ENCODE measurements at places on chromosomes 7 and 10.

- DNase-seq, result no peak
Measured at GRCh38 chr7:297611-298374, 7.8 kb downstream of the FOXL3 start.

DNA sequence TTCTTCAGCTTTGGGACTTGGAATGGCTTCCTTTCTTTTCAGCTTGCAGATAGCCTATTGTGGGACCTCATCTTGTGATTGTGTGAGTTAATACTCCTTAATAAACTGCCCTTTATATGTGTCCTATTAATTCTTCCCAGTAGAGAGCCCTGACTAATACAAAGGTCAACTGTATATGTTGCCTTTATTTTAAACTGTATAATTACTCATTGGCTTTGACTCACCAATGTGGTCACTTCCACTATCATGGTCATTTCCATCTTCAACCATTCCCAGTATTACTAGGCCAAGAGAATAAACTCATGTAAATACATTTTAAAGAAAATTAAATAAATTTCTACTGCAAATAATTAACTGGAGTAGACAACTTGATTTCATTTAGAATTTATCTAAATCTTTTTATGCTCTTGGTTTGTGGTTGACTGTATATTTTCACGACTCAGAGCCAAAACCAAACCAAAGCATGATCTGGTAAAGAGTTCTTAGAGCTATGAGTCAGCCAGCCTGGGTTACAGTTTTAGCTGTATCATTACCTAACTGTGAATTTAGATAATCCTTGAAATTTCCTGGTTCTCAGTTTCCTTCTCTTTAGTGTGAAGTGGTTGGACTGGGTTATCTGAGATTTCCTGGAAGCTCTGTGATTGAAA is 188.4 kb downstream of the PPP1R3A start:
- DNase-seq, result no peak

DNA sequence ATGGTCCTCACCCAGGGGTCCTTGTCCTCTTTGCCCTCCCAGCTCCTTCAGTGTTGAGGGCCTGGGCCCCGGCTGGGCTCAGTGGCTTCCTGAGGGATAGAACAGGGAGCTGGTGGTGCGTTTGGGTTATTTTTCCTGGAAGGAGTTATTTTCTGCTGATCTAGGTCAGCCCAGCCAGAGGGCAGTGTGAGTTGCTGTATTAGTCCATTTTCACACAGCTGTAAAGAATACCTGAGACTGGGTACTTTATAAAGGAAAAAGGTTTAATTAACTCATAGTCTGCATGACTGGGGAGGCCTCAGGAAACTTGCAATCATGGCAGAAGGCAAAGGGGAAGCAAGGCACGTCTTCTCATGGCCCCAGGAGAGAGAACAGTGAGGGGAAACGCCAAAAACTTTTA is 122.4 kb upstream of the PCBD1 start:
- DNase-seq, result no peak

- DNase-seq, result no peak
Measured at GRCh38 chr7:47357361-47357760, 224.6 kb downstream of the TNS3 start.

DNA sequence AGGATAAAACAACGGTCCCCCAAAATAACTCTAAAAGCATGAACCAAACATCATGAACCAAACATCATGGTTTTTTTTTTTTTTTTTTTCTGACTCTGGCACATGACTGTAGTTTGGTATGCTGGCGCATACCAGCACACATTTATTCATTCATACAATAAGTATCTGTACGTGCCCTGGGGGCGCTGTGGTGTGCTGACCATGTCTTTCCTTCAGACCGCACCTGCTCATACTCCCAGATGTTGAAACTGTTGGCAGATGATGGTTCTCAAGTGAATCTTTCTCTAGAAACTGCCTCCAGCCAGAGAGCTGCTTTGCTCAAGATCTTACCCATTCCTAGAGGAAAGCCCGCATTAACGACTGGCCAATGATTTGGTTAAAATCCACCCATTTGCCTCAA is 114.7 kb upstream of the ANKRD30A start:
- DNase-seq, result no peak

- no peak for DNase-seq
Measured at GRCh38 chr7:41277561-41277960, 425.3 kb downstream of the INHBA start.

- no peak for DNase-seq
Measured at GRCh38 chr7:71132127-71132376, at the start of gene GALNT17. GALNT17 (plus strand) TSS chr7:71132144.

GRCh38 chr10:121438333-121438732 is 159.9 kb downstream of the FGFR2 start:
- DNase-seq, result no peak

DNA sequence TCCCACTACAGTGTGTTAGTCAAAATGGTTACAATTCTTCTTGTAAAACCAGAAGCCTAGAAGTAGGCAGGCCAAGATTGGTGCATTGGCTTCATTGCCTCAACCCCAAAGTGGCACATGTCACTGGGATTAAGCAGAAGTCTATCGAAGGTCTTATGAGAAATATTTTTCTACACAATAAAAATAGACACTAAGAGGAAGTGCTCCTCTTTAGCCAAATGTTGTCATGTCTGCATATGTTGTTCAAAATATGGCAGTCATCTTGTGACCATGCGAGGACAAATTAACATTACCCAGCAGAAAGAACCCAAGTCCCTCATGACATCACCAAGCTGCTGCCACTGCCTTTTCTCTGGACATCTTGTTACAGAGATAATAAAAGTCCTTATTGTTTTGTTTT is 6.3 kb upstream of the NSMCE4A start:
- no peak for DNase-seq

DNA sequence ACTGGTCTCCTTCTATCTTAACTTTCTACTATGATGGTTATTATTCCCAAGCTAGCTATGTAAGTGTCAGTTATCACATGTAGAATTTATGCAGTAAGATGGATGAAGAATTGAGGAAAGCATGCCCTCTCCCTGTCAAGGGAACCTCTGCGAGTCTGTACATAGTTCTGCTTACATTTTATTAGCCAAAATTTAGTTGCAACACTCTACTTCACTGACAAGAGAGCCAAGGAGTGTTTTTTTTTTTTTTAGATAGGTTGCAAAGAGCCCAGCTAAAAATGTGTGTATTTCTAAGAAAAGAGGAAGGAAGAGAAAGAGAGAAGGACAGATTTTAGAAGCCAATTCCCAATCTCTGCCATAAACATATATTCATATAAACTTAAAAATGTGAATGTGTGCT is 357.7 kb upstream of the LRRN3 start:
- no peak for DNase-seq

DNA sequence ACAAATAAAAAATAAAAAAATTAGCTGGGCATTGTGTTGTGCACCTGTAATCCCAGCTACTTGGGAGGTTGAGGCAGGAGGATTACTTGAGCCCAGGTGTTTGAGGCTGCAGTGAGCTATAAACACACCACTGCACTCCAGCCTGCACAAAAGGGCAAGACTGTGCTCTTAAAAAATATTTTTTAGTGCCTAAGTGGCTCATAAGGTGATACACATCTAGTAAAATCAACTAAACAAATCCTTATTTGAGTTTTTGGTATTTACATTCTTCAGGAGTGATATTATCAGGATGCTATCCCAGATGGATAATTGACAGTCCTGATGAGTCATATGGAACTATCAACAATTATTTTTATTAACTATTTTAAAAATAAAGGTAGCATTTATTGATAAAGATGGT is 93.9 kb downstream of the EXOC6 start:
- no peak for DNase-seq

GRCh38 chr7:1387261-1387660 is 72.0 kb downstream of the MICALL2 start:
- DNase-seq, result no peak

DNA sequence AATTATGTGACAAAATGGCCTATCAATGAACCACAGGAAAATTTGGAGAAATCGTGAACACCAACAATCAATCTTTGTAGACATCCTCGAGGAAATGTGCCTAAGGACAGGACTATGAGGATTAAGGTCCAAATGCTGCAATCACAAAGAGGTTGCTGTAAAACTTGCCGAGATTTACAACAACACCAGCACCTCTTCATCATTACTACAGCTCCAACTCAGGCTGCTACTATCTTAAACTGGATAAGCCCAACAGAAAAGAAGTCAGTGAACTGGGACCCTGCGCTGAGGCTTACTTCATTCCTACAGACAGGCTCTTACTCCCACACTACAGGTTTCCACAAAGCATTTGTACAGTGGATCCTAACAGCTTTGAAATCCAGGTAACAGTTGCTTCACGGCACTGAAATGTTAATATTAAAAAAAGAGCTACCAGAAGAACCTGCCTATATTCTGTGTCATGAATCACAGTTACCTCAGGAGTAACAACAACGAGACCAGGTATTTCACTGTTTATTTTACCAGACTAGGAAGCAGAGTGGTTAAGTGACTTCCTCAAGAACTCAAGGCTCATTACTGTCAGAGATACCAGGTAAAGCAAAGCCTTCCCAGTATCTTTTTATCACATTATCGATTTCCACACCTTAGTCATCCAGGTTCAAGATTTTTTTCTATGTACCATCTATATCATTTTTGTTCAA is 23.9 kb downstream of the CACUL1 start:
- no peak for DNase-seq

DNA sequence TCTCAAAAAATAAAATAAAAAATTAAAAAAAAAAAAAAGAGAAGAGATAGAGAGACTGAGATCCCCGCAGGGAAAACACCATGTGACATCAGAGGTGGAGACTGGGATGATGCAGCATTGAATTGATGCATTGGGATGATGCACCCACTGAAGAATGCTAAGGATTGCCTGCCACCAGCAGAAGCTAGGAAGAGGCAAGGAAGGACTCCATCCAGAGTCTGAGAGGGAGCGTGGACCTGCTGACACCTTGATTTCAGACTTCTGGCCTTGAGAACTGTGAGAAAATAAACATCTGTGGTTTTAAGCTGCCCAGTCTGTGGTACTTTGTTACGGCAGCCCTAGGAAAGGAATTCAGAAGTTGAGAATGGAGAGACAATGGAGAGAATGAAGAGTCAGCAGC is 89.8 kb upstream of the PRPS1L1 start:
- no peak for DNase-seq

- no peak for DNase-seq
Measured at GRCh38 chr7:72493850-72494661, 81.9 kb upstream of the CALN1 start.

GRCh38 chr10:126430512-126430911 is 42.2 kb upstream of the ADAM12 start:
- DNase-seq, result no peak

DNA sequence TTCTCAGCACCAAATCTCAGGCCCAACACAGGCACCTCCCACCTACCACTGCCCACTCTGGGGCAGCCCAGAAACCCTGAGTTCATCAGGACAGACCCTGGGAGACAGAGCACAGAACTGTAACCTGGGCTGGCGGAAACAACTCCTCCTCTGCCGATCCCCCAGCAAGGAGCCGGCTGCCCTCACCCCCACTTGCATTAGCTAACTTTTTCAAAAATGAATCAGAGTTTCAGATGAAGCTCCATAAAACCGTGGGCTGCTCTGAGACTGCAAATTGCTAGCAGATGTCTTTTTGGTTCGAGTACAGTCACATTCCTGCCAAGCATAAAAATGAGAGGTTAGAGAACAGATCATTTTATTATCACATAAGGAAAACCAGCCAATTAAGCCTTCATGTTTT is 93.4 kb upstream of the PARD3 start:
- DNase-seq, result no peak

DNA sequence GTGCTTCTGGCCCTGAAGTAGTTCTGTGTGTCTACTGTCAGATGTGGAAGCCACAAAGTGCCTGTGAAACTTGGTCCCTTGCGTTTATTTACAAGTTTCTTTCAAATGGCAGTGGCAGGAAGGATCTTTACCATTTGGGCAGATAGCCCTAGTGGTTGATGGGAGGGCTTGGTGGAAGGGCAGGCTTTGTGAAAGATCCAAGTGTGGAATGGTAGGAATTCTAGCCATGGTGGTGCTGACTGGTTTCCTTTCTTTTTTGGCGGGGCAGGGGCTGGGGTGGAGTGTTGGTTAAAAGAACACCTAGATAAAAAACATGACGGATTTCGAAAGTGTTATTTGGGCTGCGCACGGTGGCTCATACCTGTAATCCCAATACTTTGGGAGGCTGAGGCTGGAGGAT is 27.0 kb downstream of the AUTS2 start:
- DNase-seq, result no peak

DNA sequence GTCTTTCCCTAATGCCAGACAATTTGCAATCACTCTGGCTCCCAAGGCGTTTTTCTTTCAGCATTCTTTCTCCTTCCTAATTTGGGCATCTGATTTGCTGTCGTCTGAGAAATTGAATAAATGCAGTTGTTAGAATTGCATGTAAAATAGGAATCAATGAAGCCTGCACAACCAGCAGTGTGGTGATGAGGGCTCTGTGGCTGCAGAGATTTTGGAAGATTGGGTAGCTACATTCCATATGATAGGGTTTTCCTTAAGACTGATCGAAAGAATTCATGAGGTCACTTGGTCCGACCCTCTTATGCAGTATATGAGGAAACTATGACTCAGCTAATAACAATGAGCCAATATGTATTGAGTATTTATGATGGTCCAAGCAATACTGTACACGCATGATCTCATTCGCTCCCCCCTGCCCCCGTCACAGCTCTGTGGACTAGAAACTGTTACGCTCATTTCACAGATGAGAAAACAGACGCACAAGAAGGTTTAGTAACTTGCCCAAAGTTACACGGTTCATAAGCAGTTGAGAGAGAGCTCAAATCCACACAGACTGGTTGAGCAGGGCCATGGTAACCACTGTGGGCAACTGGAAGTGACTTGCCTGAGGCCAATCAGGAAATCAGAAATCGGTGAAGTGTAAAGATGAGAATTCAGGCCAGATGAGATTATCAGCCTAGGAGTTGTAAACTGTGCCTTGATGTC is 527.2 kb downstream of the GATA3 start:
- no peak for DNase-seq

- no peak for DNase-seq
Measured at GRCh38 chr7:16436306-16436705, 15.0 kb upstream of the CRPPA start.

Measured in activated T-helper 1 cell treated with Interleukin-2 at 50 U/mL for 16 hours (primary cell).